ENCODE measurements at places on chromosomes 3 and 15.

DNA sequence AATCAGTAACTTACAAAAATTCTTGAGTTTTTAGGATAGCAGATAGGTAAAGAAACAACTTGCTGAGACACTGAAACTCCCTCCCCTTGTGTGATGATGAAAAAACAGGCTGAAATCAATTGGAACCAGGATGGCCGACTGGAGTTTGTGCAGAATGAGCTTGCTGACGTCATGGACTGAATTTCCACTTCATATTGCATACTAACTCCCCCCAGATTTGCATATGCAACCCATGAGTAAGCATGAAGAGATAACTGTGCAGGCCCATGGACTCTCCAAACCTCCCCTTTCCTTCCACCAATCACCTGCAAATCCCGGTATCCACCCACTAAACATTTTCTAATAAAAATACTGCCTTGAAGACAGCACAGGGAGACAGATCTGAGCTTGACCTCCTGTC, 82.0 kb upstream of the SCN5A start:
- no peak for DNase-seq

DNA sequence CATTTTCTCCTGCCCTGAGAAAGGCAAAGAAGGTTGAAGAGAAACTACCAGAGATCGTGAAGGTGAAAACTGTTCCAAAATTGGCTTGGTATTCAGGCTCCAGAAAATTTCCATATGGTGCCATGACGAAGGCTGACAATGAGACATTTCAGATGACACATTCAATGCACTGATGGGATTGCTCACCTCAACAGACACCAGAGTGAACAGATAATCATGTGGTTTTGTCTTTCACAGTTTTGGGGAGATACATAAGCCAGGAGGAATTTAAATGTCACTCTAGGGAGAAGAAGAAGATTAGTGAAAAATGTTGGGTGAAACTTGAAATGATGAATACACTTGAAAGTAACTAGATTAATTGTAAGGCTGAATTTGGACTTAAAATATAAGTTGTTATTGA, 339.7 kb upstream of the EPHA3 start:
- peak; percentile 87 for DNase-seq

- DNase-seq: no peak
These were observed 1.0 kb downstream of the UBE2E1 start for GRCh38 chr3:23806534-23807423.

DNA sequence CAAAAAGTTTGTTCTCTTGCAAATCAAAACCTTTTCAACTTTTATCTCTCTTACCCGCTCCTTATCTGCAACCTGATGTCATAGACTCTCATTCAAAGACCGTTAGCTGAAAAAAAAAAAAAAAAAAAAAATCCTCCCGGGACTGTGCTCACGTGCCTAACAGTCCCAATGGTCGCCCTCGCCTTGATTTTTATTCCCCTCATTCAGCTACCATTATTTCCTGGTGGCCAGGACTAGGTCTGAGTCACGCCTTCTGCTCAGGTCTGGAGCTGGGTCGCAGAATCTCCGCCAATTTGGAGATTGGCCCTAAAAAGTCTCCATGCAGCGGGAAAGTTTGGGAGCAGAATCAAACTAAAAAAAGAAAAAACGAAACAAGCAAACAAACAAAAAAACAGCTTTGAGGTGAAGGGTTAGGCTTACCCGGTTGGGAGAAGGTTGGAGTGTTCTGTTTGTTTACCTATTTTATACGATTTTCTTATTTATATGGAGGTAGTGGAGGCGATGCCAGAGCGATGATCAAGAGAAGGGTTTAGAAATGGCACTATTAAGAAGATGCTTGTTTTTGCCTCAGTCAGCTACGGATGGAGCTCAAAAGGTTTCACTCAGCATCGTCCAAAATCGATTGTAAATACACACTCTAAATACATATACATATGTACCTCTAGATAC, 51.1 kb downstream of the ZIC4 start:
- no peak for DNase-seq

DNA sequence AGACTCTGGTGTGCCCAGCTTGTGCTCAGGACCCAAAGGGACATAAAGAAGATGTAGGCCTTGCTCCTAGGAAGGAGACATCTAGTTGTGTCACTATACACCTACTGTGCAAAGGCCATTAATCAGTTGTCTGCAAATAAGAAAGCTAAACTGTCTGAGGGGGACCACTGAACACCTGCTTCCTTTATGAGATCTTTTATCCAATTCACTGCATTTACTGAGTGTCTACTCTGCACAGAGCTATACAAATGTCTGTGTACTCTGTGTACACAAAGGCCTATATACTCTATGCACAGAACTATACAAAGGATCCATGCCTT, 124.8 kb downstream of the CTNNB1 start:
- no peak for DNase-seq

GRCh38 chr3:185422677-185423076, 59.7 kb downstream of the MAP3K13 start:
- DNase-seq: no peak

- DNase-seq: no peak
These were observed 160.8 kb upstream of the ST8SIA2 start for GRCh38 chr15:92232876-92233275.

- peak; percentile 84 for DNase-seq
These were observed 202.6 kb downstream of the KLHL25 start for GRCh38 chr15:85592148-85592547.

DNA sequence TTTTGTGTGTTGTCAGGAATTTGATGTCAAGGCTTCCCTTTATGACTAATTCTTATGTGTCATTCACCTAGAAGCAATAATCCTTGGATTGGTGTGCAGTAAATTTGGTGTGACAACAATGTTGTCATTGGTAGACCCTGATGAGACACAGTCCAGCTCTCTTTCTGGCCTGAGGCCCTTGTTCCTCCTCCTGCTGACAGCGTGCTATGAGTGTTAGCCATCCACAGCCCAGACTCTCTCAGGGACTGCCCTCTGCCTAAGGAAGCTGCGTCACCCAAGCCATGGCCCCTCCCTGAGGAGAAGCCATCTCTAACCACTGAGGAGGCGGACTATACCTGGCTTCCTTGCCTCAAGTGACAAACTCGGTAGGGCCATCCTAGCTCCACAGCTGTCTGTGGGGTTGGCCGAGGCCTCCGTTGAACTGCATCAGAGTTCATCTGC, 13.3 kb upstream of the TM4SF1 start:
- peak; percentile 35 for DNase-seq

GRCh38 chr3:55719508-55719907, 232.4 kb upstream of the WNT5A start:
- peak; percentile 95 for DNase-seq

- peak; percentile 81 for DNase-seq
These were observed 199.4 kb upstream of the THBS1 start for GRCh38 chr15:39381517-39381916.

GRCh38 chr15:40233727-40234577, 4.9 kb upstream of the PAK6 start:
- DNase-seq: no peak

DNA sequence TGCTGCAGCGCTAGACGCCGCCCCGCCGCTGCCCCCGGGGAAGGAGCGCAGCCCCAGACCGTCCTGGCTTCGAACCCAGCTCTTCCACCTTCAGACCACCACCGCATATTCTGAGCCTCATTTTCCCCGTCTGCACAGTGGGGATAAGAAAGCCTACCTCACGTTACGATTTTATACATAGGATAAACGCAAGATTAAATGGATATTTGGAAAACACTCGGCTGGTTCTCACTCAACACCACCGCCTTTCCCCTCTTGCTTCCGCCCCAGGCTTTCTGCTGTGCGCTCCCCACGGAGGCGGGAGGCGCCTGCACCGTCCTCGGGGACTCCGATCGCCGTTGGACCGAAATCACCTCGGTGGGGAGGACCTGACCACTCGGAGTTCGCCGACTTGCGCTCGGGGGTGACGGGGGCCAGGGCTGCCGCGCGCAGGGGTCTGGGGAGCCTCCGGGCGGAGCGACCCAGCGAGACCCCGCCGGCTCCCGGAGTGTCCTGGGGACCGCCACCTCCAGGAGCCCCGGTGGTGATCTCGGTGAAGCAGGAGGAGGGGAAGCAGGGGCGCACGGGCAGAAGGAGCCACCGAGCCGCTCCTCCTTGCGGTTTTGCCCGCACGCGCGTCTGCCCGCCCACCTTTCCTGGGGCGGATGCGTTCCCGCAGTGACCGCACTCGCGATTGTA, 4.0 kb downstream of the FBXL22 start:
- DNase-seq: peak; percentile 14
